ENCODE measurements at places on chromosomes 6 and 20.

DNA sequence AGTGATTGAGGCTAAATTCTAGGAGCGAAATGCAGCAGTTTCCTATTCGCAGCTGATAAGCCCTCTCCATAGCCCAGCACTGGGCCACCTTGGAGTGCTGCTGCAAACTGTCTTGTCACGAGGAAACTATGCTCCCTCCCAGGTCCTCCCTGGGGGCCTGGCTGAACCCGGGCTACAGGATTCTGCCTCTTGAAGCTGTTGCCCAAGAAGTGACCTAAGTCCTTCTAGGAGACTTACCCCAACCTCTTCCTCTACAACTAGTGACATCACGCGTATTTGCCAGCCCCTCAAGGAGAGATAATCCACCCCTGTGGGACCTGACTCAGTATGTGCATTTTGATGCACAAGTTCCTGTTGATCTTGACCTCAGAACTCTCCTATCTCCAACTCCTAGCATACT is 26.5 kb upstream of the ZFAND3 start:
- no peak for DNase-seq

GRCh38 chr6:113893451-113893850 is 36.3 kb downstream of the MARCKS start:
- DNase-seq, result no peak

GRCh38 chr20:2357114-2357513 is 23.6 kb upstream of the TGM6 start:
- DNase-seq, result no peak

GRCh38 chr6:148701375-148701774 is 45.5 kb upstream of the UST start:
- no peak for DNase-seq

DNA sequence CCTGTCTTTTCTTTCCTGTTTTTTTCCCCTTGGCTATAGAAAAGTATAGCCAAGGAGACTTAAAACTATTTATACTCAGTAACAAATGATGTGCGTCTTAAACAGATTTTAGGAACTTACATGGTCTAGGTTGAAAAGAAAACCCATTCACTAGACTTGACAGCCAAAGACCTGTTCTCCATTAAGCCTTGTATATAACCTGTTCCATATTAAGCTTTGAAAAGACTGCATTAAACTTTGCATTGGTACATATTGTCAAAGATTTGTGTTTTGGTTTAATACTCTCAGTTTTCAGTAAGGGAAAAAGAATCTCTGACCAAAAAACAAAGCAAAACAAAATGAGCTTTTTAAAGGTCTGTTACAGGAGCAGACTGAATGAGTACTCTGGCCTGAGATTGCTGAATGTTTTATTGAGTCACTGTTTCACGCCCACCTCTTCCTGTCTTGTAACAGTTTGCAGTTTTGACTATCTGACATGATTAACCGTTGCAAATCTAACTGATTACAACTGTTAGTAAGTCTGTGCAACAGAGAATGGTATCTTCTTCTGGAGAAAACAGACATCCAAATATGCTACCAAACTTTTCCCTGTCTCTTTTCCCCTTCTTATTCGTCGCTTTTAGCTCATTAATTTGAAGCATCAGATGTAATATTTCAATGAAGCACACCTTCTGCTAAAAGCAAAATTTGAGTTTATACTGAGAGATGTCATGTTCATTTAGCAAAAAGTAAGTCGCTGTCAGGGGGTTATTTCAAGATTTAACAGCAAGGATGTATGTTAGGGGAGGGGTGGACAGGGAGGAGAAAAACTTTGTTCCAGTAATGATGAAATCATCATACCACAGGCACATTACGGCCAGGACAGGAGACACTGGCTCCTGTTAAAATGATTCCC is 59.1 kb upstream of the SUPT3H start:
- peak; percentile 17 for DNase-seq

DNA sequence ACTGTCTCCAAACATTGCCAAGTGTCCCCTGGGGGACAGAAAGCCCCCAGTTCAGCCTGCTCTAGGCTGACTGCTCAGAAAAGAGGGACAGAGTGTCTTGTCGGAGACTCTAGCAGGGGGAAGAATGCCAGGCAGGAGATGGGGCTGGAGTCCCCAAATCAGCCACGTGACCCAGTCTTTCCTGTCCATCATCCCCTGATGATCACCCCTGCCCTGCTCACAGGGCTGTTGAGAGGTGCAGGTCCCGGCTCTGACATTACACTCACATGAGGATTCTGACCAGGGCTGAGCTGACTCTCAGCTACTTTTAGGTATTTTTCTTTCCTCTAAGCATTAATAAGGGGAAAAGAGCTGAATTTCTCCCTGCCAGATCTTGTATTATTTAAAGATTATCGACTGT is 115.8 kb downstream of the SULF2 start:
- no peak for DNase-seq

GRCh38 chr6:121540210-121540609 is 104.8 kb downstream of the GJA1 start:
- DNase-seq, result no peak

- no peak for DNase-seq
Measured at GRCh38 chr6:166387642-166388289, 5.0 kb upstream of the MPC1 start.

GRCh38 chr20:64035066-64035932 is 683 bp upstream of the C20orf204 start:
- peak; percentile 21 for DNase-seq

GRCh38 chr20:23254034-23254433 is 96.6 kb upstream of the NXT1 start:
- DNase-seq, result no peak

DNA sequence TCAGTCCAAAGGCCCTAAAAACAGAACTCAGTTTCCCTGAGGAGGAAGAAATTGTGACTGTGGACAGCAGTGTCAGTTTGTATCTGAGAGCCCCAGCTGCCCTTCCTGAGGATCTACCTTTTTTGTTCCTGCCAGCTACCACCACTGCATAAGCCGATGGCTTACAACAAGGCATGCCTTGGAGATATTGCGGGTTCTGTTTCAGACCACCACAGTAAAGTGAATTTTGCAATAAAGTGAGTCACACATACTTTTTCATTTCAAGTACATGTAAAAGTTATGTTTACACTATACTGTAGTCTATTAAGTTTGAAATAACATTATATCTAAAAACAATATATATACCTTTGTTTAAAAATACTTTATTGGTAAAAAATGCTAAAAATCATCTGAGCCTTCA is 9.6 kb upstream of the CST3 start:
- no peak for DNase-seq

GRCh38 chr6:44960898-44961297 is 367.2 kb upstream of the RUNX2 start:
- DNase-seq, result no peak

- DNase-seq, result peak; percentile 25
Measured at GRCh38 chr6:157550114-157550989, 169.4 kb downstream of the ZDHHC14 start.

DNA sequence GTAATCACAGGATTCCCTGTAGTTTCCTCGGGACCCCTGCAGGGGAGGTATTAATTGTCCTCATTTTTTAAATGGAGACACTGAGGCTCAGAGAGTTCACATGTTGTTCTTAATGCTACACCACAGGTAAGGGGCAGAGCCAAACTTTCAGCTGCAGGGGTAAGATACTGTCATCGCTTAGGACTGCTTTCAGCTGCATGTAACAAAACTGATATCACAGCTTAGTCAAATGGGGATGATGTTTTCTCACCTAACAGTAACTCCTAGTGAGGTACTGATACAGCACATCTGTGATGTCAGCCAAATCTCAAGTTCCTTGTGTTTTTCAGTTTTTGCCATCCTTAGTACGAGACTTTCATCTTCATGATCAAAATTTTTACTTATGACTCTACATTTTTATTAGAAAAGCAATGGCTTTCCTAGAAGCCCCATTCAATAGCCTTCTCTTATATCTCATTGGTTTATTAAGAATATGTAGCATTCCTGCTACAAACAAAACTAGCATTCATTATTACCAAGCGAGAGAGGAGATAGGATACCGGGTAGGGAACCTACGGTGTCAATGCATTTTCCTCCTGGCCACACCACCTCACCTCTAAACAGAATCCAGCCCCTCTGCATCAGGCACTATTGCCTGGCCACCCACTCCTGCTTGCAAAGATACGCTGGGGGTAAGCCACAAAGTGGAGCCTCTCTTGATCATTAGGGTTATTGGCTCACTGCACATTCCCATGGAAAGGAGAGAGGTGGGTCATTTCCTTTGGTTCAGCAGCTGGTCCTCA is 557.5 kb downstream of the CD83 start:
- DNase-seq, result no peak

DNA sequence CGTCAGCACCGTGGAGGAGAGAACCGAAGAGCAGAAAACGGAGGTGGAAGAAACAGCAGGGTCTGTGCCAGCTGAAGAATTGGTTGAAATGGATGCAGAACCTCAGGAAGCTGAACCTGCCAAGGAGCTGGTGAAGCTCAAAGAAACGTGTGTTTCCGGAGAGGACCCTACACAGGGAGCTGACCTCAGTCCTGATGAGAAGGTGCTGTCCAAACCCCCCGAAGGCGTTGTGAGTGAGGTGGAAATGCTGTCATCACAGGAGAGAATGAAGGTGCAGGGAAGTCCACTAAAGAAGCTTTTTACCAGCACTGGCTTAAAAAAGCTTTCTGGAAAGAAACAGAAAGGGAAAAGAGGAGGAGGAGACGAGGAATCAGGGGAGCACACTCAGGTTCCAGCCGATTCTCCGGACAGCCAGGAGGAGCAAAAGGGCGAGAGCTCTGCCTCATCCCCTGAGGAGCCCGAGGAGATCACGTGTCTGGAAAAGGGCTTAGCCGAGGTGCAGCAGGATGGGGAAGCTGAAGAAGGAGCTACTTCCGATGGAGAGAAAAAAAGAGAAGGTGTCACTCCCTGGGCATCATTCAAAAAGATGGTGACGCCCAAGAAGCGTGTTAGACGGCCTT is 41.6 kb downstream of the ZBTB2 start:
- DNase-seq, result no peak

DNA sequence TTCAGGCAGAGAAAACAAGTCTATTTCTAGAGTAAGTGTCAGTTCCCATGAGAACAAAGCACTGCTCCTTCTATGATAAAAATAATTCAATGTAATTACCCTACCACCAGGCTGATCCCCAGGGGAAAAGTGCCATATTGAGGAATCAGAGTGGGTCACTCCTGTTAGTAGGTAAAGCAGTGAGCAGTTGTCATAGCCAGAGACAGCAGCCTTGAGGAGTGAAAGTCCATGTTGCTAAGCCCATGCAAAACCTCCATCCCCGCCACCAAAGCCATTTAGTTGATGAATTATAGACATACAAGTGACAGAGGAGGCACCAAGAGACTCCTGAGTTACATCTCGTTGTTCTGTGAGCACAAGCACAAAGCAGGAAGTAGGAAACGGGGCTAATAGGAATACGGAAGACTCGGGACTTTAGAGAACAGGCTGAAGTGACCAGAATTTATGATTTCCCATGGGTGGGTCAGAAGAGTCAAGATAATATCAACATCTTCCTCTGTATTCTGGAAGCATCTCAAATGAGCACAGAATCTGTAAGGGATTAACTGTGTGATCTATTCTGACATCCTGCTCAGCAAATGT is 197.9 kb downstream of the MAFB start:
- no peak for DNase-seq

DNA sequence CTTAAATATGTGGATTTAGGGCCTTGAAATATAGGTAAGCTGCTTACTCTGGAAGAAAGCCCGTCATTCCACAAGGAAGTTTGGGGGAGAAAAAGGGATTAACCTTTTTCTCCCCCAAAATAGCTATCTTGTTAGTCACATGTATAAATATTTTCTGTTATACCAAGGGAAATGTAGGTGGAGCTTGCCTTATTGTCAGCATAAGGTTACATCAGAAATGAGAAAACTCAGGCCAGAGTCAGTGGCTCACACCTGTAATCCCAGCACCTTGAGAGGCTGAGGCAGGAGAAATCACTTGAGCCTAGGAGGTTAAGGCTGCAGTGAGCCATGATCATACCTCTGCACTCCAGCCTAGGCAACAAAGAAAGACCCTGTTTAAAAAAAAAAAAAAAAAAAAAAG is 129.9 kb downstream of the LRFN2 start:
- no peak for DNase-seq

DNA sequence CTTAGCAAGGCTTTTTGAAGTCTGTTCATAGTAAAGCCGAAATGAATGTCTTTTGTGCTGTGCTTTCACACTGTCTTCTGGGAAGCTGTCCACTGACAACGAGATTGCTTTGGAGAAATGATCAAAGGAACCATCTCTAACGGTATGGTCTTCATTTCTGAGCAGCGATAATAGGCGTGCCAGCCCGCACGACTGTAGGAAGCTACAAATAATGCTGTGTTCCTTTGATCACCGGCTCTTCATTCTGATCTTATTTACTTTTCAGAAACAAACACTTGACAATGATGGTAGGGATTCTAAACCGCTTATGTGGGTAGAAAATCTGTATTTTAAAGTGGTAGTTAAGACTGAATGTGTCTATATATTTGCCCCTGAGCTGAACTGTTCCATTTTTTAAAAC is 306.6 kb upstream of the EXOC2 start:
- DNase-seq, result no peak

DNA sequence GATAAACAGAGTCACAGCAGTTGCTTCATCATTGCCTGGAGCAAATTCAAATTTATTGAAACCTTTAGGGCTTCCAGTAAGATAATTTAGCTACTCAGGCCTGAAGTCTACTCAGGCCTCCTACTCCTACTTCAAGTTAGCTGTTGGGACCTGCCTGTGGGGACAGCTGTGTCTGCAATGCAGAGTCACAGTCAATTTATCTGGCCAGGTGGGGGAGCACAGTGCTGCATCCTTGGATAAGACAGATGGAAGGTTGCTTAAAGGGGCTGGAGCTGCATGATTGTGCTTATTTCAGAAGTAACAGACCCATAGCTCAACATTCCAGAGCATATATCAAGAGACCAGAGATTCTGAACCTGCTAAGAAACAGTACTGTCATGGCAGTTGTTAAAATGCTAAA is 932.1 kb downstream of the QKI start:
- no peak for DNase-seq

GRCh38 chr20:15077733-15078250 is 740.4 kb upstream of the FLRT3 start:
- DNase-seq, result no peak

- no peak for DNase-seq
Measured at GRCh38 chr6:12648171-12648570, 68.4 kb upstream of the PHACTR1 start.

GRCh38 chr6:126307849-126308248 is 32.1 kb upstream of the CENPW start:
- DNase-seq, result no peak

DNA sequence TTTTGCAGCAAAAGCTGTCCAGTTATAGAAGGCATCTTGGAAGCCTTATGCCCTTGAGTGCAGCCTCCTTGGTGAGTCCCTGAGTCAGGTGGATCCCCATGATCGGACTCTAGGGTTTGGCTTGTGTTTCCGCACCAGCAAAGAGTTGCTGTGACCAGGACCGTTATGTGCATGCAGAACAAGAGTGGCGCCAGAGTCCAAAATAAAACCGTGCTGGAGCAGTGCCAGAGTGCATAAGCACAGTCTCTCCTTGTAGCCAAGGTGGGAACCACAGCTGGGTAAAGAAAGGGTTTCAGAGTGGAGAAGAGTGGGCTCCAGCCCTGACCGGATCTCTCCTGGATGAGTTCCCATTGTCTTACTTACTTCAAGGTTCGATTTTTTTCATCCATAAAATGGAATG is 58.6 kb downstream of the FOXA2 start:
- DNase-seq, result no peak

GRCh38 chr6:126170978-126171382 is 168.9 kb upstream of the CENPW start:
- DNase-seq, result no peak
